ENCODE measurements at places on chromosomes 7 and 10.

GRCh38 chr7:149310113-149310836 is 48.3 kb downstream of the ZNF783 start:
- no peak for DNase-seq

DNA sequence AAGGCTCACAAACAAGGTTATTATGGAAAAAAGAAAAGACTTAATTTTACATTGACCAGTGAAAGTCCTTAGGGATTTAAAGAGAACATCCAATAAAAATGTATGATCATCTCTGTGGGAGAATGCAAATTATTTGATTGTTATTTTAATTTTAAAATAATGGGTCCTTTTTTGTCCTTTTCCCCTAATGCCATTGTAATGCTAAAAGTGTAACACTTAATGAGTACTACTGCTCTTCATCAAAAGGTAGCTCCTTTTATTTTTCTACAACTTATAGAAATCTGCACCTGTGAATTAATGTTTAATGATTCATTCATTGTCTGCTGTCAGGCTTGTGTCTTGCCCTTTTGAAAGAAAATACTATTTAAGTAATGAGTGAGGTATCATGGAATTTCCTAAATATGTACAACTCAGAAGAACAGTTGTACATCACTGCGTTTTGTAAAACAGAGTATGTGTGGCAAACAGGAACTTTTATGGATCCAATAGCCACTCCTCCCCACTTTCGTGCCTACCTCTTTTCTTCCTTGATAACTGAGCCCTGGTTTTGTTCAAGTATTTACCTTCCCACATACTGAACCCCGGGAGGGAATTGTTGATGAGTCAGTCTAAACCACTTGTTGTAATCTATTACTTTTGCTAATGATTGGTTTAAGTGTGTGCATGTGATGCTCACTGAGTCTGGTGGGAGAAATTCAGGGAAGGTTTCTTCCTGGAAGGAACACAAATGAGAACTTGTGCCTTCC is 19.9 kb upstream of the TRUB1 start:
- DNase-seq = no peak

GRCh38 chr10:29098423-29098822 is 190.4 kb upstream of the LYZL1 start:
- no peak for DNase-seq

DNA sequence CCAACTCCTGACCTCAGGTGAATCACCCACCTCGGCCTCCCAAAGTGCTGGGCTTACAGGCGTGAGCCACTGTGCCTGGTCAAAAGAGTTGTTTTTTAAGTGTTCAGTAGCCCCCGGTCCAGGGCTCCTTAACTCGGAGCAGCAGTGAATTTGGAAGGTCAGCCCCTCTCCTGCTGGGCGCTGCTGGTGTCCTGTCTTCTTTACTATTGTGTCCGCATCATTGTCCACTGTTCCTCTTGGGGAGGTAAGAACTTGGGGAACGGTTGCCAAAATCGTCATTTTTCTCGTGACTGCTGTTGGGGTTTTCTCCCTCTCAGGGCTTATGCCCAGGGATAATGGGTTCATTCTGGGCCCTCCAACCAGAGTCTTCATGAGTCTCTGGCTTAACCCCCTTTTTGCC is 46.7 kb downstream of the CAMK1D start:
- no peak for DNase-seq

DNA sequence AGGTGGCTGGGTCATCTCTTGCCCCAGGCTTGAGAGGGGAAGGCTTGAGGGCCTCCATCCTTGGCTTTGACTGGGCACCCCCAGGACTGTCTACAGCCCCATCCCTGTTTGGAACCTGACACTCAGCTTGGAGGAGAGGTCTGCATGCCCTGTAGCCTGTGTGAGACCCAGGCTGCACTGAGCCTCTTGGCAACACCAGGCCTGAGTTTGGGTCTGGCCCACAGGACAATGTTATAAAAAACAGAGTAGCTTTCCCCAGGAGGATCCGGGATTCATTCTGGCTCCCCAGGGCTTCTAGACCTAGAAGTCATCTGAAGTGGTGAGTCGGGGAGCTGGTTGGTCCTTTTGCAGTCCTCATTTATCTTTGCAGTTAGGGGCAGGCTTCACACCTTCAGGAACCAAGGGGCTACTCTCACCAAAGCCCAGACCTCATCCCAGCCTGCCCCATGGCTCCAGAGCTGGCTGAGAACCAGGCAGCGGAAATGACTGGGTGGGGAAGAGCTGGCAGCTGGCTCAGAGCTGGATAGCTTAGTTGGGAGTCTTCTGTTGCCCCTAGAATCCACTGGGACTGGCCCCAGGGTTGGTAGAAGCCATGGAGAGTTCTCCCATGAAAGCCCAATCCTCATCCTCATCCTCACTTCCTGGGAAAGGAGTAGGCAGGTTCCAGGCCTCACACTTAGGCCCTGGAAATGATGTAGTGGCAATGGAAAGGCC is 68.8 kb downstream of the ADCYAP1R1 start:
- no peak for DNase-seq

All from GM06990 (cell line).